ENCODE measurements at places on chromosomes 3 and 15.

DNA sequence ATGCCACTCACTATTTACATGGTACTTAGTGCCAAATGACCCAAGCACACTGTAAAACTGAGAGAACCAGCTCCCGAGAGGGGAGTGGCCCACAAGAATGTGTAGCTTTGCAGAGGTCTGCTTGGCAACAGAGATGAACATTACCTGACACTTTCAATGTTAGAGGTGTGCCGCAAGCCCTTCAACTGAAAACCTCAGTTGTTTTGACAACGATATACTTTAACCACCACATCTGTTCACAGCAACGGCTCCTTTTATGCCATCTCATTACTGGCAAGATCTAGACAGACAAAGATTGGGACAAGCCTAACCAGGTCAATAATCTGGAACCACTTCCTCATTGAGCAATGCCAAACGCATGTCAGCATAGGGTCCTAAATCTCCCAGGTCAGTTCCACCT, 23.7 kb downstream of the NEK10 start:
- DNase-seq, result peak; percentile 33

GRCh38 chr3:121894301-121894990, at the start of gene SLC15A2:
Gene SLC15A2 (plus strand): TSS chr3:121894401. CDS start chr3:121894477, 76 bp downstream.
- no peak for DNase-seq

DNA sequence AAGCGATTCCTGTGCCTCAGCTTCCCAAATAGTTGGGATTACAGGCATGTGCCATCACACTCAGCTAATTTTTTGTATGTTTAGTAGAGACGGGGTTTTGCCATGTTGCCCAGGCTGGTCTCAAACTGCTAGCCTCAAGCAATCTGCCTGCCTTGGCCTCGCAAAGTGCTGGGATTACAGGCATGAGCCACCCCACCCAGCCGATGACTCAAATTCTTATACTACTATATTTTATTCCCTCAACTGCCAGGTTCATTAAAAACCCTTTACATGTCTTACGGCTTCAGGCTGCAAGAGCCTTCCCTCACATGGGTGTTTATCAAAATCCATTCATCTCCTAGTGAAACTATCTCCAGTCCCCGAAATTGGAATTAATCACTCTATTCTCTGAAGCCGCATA, 63.4 kb downstream of the CBLB start:
- DNase-seq, result no peak

- DNase-seq, result no peak
Measured at GRCh38 chr3:74122281-74122680, 492.2 kb downstream of the CNTN3 start.

- no peak for DNase-seq
Measured at GRCh38 chr3:23075496-23075895, 127.6 kb upstream of the UBE2E2 start.

DNA sequence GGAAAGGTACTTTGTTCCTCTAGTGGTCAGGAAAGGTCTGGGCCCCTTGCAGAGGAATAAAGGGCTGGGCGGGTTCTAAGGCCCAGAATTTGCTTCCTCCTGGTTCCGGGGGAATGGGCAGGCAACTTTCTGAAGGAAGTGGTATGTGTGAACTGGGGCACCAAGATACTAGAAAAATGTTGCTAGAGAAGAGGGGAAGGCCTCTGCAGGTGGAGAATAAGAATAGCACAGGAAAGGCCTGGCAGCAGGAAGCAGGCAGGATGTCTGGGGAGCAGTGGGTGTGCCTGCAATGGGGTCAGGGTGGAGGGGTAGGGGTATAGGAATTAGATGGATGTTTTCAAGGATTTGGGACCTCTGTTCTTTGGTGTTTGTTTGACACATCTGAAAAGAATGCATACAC, 2.0 kb downstream of the SLC22A13 start:
- DNase-seq, result no peak

DNA sequence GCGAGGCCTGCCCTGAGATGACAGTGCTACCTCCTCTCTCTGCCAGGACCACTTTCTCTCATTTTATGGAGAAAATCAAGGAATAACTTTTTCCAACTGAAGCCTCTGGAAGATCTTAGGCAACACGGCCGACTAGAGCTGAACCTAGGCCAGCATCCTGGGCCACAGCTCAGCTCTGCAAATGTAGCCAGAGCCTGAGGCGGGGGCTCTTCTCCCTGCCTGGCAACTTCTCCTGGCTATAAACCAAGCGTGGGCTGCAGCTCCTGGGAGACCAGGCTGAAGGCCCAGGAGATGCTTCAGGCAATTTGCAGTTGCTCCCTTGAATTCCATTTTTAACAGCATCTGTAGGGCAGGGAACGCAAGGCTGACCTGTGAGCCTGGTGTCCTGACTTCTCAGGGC, 74.9 kb downstream of the CEMIP start:
- no peak for DNase-seq

GRCh38 chr3:192844836-192845525, 72.7 kb downstream of the MB21D2 start:
- DNase-seq, result no peak

GRCh38 chr3:56468184-56469106, at the start of gene ERC2:
Gene ERC2 (minus strand): TSS chr3:56468467.
- no peak for DNase-seq

GRCh38 chr3:70556056-70556455, 243.6 kb upstream of the MDFIC2 start:
- no peak for DNase-seq

DNA sequence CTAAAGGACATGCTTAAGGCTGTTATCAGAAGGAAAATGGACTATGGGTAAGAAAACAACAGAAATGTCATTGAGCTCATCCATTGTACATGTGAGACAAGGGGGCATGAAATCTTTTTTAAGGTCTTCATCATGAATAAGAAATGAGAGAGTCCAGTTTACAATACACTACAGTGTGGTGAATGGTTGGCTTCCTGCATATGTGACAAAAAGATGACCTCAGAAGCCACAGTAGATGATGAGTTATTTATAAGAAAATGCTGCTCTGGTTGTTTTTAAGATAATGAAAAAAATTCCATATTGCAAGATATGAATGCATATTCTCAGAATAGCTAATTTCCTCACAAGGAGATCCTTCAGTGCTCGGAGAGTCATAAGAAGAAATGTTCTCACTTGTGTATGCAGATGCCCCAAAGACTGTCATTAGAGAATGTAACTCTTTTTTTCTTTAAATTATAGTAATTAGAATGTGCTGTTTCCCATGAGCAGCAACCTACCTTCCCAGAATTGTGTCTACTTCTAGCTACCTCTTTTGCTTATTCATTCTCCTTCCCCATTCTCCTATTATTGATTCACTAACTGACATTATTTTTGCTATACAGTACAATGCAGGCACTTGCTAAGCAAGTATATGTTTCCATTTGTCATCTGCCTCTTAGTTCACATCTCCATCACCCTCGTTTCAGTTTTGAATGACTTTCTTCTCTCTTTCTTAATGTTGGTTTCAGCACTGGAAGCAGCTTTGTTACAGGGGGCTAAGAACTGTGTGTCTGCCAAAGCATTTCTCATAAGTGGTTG, 152.0 kb upstream of the PEX5L start:
- DNase-seq, result no peak

DNA sequence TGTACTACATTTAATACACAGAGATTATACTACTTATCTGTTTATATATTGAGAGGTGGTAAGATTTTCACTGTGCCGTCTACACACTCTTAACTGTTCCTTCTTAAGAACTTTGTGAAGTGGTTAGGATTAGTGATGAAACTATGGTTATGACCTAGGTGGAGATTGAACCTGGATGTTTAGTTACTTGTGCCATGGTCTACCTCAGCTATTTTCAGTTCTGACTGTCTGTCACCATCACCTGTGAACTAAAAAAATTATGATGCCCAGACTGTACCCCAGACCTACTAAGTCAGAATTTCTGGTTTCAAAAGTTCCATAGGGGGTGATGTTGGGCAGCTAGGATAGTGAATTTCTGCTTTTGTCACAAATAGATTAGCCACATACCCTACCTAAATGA, 6.4 kb downstream of the RASA2 start:
- no peak for DNase-seq

- no peak for DNase-seq
Measured at GRCh38 chr3:179972881-179973423, 63.8 kb downstream of the PEX5L start.

- DNase-seq, result no peak
Measured at GRCh38 chr3:15983232-15983631, 185.5 kb upstream of the ANKRD28 start.

- DNase-seq, result no peak
Measured at GRCh38 chr3:123621850-123622189, 37.0 kb upstream of the HACD2 start.

DNA sequence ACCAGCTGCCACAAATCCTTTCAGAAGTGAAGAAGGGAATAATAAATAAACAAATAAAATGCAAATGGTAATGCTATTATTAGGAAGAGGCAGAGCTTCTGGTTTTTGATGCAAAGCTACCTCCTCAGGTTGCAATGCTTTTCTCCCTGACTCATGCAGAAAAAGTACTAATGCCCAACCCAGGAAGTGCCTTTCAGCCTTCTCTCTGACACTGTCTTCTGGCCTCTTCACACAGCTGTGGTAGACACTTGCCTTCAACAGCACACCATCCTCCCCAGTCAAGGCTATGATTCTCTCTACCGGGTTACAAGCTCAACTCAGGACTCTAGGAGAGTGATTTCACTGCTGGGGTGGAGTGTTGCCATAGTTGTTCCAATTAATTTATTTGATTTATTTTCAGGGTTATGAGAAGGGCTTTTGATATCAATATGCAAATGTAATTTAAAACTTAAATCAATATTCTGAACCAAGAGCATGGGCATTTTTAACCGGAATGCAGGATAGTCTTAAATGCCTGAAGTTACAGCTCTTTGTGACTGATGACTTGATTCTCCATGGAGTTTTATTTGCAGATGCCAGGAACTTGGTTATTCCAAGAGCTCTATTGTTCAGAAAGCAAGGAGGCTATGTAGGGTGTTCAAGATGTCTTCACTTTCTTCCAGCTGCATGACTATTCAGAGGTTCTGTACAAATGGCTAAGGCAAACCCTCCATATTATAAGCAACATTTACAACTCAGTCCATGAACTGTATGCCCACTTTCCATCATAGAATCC, 27.1 kb upstream of the GALNT15 start:
- no peak for DNase-seq

- no peak for DNase-seq
Measured at GRCh38 chr3:146896711-146897110, 291.6 kb upstream of the PLSCR5 start.

DNA sequence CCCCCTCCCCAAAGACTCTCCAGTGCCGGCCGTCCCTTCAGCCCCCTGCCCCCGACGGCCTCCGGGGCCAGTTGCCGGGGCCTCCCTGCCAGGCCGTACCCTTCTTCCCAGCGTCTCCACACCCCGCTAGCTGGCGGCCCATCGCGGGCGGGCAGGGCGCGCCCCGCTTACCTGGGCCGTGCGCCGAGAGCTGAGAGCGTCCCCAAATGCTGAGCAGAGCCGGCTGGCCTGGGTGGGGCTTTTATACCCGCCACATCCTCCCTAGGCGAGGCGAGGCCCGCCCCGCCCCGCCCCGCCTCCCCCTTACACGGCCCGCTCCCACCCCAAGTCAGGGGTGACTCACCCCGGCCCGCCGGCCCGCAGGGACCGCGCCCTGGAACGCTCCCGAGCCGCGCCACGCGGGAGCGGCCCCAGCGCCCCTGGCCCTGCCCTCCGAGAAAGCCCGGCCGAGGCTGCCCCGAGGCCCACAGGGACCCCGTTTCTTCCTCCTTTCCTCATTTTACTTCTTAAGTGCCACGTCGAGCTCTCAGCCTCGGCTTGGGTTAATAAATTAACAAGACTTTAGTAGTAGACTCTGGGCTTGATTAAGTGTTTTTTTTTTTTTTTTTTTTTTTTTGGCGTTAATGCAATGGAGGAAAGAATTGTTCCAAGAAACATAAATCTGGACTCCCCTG, at the start of gene ANXA2:
ANXA2 (minus strand) TSS at position 215 of the 674 bp plus-strand sequence. CDS start 11,911 bp downstream, outside the sequence.
- DNase-seq, result peak; percentile 88

GRCh38 chr3:142502187-142502985, 54.5 kb upstream of the XRN1 start:
- no peak for DNase-seq

GRCh38 chr3:23791678-23792077, 14.1 kb upstream of the UBE2E1 start:
- DNase-seq, result no peak

DNA sequence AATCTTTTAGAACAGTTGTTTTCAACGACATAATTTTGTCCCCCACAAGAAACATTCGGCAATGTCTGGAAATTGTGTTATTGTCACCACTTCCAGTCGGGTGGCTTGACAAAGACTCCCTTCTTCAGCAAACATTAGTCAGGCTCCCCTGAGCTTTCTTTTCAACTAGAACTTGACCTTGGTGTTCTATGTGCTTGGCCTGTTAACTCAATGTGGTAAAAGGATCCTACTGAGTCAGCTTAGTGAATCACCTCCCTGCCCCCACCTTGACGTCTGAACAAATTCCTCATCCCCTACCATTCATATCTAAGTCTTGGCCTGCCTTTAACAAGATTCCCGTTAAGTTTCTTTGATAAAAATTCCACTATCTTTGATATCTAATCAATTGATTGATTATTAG, 465.0 kb upstream of the ROBO1 start:
- no peak for DNase-seq

- no peak for DNase-seq
Measured at GRCh38 chr3:142285083-142285517, 59.7 kb upstream of the GK5 start.

DNA sequence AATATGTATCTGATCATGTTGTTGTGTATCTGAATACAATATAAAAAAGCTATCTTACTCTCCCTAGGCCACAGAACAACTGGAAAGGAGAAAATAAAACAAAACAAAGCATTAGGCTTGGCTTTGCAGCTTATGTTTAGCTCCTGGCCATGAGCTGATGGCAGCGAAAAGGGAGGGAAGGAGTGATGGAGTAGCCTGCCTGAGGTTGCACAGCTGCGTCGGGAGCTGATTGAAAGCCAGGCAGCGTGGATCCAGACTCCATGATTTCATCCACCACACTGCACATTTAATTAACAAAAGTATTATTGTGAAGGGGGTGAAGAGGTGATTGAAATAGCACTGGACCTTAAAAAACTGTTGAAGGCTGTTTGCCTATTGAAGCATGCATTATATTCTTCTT, 212.2 kb downstream of the GABRG3 start:
- DNase-seq, result no peak

GRCh38 chr15:57425842-57426241, 49.5 kb downstream of the CGNL1 start:
- no peak for DNase-seq

GRCh38 chr15:25670025-25670554, 193.0 kb downstream of the ATP10A start:
- DNase-seq, result no peak

GRCh38 chr15:28963711-28964081, 77.9 kb downstream of the APBA2 start:
- DNase-seq, result no peak

DNA sequence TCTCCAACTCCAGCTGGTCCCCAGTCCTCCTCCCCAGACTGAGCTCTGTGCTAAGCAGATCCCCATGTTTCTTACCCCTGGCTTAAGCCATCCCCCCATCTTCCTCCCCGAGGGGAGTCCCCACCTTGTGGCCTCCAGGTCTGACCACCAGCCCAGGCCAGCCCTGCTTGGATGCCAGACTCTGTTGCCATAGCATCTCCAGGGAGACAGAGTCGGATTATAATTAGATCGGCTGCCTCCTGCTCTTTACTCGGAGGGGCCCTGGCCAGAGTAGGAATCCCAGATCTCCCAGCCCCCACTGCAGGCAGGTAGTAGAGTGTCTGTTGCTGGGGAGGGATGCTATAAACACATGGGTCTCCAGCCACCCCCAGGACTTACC, 2.4 kb downstream of the KLHDC8B start:
- no peak for DNase-seq
